ENCODE measurements at places on chromosomes 4 and X.
A peak's percentile ranks its signal among the peaks of the same experiment; 100 is the strongest.

DNA sequence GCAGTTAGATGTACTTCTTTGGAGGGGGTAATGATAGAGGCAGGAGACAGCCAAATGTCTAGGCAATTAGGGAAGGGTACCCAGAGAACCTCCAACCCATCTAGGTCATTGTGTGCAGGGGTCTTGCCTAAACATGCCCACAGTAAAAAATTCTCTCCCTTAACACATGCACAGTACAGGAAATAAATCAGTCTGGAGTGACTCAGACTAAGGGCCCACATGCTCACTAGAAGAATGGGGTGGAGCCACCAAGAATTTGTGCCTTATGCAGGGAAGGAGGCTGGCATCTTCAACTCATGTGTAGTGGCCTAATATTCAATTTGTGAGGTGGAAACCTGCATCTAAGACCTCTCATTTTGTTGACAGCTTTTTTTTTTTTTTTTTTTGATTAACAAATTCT is 945.3 kb upstream of the GRIA3 start:
- no peak for DNase-seq

DNA sequence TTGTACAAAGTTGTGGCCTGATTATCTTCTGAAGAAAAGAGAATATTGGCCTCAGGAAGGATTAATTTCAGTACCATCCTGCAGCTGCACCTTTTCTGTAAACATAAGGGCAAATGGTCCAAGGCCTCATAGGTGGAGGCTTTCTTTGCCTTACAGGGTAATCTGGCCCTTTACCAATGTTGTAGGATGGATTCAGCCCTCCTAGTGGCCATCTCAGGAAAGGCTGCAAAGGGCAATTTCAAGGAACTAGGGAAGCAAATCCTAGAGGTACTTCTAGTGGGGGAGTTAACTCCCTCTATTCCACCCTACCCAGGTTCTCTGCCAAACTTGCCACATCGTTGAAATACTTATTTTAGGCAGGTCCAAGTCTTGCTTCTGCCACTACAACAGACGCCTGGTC is 57.6 kb downstream of the UGT2B11 start:
- DNase-seq = no peak

- peak; percentile 31 for DNase-seq
These were observed 564 bp downstream of the PGK1 start for GRCh38 chrX:78104447-78105176.

GRCh38 chrX:112368371-112368770 is 285.8 kb upstream of the TRPC5 start:
- DNase-seq = no peak

GRCh38 chrX:49071877-49072711 is 1.7 kb downstream of the PRAF2 start:
- no peak for DNase-seq

DNA sequence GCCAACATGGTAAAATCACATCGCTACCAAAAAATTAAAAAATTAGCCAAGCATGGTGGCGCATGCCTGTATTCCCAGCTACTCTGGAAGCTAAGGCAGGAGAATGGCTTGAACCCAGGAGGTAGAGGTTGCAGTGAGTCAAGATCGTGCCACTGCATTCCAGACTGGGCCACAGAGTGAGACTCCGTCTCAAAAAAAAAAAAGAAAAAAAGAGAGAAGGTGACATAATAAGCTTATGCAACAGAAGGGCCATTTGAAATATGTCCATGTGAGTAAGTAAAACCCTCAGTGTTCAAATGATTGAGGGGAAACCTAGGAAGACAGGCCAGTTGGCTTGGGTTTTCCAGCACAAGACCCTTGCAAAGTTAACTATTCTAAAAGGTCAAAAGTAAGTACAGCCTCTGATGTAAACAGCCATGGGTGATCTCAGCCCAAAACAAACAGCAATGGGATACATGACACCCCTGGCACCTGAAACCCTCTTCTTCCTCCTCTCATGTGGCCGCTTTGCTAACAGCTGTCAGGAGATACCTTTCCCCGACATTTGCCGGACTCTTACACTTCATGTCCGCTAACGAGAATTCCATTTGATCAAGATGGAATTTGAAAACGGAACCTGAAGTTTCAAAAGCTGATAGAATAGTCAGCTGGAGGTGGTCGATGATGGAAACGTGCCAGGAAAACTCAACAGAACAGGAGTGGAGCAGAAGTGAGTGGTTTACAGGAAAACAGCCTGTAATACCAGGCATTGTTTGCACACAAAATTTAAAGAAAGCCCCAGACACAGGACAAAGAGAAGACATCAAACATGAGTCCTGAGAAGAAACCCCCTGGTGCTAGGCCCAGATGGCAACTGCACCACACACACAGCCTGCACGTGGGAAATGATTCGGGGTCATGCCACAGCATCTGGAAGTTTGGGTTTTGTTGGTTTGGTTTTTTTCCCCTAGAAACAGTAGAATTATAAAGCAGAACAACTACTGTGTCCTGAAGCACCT is 93.0 kb upstream of the STS start:
- DNase-seq = no peak

GRCh38 chr4:76783836-76784235 is 114.1 kb downstream of the SOWAHB start:
- DNase-seq = no peak

GRCh38 chrX:97672608-97673007 is 788.9 kb downstream of the RPA4 start:
- DNase-seq = no peak

GRCh38 chr4:162498168-162498567 is 334.4 kb upstream of the FSTL5 start:
- no peak for DNase-seq

DNA sequence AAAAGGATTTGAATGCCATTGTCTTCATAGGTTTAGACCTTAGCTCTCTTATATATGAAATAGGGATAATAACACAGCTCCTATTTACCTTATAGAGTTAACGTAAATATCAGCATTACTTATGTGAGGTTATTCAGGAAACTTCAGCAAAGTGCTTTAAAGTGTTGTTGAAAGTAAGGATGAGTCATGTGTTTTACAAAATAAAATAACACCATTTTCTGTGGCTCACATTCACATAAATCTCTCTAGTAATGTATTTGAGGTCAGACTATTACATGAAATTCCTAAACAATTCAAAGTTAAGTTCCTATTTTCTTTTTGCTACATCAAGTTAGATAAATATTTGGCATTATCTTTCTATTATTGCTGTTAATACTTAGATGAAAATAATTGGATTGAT is 2.9 kb downstream of the GNRHR start:
- no peak for DNase-seq

DNA sequence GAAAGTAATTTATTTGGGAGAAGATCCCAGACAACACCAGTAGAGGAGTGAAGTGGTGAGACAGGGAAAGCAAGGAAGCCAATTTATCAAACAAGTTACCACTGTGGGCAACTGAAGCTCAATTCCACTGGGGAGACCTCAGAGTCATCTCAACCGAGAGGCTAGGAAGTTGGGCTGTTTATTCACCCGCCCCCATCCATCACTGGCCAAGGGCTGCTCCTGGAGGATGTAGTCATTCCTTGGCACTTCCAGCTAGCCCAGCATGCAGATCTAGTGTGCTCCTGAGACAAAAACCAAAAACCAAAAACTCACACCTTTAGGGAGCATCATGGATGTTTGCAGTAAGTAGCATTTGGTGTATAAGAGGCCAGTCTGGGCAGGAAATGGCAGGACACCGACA is 47.0 kb downstream of the RAI2 start:
- no peak for DNase-seq

GRCh38 chrX:6574762-6575161 is 39.8 kb upstream of the VCX3A start:
- no peak for DNase-seq

DNA sequence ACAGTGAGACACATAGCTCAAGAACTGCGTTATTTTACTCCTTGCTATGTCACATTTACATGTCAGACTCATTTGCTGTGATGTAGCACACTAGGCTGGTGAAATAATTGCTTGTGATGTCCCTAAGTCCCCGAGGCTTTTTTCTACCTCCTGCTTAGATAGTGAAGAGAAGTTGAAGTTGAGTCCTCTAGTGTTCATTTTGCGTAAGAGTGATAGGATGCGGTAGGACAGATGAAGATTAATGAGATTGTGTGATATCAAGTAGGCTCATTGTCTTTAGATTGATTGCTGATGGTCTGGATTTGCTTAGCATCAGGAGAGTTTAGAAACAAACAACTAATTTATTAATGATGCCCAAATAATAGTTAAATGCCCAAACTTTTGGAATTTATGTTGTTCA is 173.6 kb upstream of the NUDT6 start:
- no peak for DNase-seq

- DNase-seq = no peak
These were observed 3.1 kb downstream of the MID1IP1 start for GRCh38 chrX:38804432-38804681.

GRCh38 chr4:38634047-38634759 is 29.8 kb upstream of the KLF3 start:
- no peak for DNase-seq

- no peak for DNase-seq
These were observed 77.1 kb upstream of the EPHA5 start for GRCh38 chr4:65747386-65747785.

GRCh38 chr4:11650801-11651596 is 222.3 kb upstream of the HS3ST1 start:
- no peak for DNase-seq

DNA sequence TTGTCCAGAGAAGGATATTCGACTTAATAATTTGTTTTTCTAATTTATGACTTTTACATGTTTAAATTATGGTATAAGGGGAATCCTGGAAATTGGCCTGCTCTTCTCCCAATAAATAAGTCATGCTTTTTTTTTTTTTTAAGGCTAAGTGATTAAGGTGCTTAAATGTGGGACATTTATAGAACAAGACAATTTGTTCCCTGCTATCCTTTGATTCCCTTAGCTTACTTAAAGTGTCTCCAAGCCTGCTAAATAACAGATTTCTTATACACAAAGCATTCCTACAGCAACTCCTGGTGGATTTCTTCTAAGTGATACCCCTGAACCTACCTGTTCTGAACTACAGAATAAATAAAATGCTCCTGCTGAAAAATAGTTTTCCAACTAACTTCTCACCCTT is 233.0 kb upstream of the UGT8 start:
- no peak for DNase-seq

- DNase-seq = no peak
These were observed 120.5 kb upstream of the FAT1 start for GRCh38 chr4:186844059-186844681.

GRCh38 chr4:174707051-174707676 is 121.9 kb downstream of the GLRA3 start:
- DNase-seq = no peak

- no peak for DNase-seq
These were observed 15.7 kb upstream of the MSX1 start for GRCh38 chr4:4843635-4844291.

DNA sequence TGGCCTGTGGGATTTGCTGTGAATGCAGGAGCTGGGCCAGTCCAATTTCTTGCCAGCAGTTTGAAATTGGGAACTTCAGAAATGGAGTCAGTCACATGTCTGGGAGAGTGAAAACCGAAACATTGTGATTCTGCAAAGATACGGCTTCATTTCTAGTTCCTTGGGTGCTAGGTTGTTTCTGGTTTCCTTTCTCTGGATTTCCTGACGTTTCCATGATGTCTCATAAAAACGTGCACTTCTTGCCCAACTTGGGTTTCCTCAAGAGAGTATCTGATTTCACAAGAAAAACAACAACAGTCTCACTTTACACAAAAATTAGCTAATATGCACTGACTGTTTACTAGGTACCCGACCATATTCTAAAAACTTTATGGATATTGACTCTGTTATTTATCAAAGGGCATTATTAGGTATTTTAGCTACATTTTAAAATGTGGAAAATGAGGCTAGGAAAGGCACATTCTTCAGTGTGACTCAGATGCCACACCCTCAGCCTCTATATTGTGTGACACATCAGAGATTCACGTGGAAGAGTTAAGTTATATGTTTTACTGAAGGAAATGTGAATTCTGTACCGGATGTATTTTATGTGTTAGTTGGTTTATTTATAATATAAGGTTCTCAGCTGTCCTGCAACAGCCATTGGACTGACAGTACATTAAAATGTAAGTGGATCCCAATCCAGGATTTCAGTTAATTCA is 225.0 kb upstream of the PUDP start:
- DNase-seq = no peak

DNA sequence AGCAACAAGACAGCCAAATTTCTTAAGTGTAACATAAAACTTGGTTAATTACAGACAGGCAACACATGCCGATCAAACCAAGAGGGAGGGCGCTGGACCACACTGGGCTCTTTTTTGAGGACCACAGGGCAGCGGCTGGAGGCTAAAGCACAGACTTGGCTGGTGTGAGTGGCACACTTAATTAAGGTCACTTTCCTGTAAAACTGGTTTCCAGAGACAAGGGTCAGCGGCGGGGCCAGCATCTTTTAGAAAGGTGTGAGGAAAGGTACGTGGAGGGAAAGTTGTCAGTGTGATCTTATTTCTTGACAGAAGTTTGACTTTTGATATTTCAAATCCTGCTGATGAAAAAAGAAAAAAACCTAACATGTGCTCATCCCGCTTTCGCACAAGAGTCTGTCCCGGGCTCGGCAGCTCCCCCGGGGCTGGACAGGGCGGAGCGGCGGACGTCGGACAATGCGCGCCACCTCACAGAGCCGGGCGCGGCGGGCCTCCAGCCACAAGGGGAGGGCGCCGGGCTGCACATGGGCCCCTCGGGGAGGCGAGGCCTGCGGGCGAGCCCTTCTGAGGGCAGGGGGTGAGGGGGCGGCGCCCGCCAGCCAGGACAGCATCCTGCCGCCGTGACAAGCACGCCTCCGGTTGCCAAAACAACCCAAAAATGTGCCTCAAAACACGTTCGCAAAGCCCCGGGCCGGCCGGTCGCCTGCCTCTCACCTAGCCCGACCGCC is 660 bp upstream of the HSPA4L start:
- no peak for DNase-seq

DNA sequence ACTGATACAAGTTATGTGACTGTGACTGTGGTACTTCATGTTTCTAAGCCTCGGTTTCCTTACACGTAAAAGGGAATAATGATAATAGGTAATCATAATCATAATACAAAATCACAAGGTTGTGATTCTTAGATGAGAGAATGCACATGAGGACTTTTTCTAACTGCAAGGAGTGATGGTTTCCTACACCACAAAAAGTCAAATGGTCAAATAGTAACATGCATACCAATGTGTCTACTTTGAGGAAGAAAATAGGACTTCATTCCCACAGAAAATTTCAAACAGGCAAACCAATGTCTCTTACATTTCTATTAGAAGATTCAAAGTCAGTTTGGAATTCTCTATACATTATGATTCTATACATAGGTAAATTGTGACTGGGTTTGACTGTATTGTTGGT is 368.7 kb upstream of the FTHL17 start:
- DNase-seq = no peak

GRCh38 chrX:3639236-3639635 is 74.2 kb downstream of the PRKX start:
- no peak for DNase-seq

- DNase-seq = no peak
These were observed 140.1 kb upstream of the SMIM31 start for GRCh38 chr4:164613792-164614191.

Data from CD4-positive, alpha-beta T cell treated with Interleukin-15 for 4 hours (primary cell).